ENCODE measurements at places on chromosomes 13 and 19.

DNA sequence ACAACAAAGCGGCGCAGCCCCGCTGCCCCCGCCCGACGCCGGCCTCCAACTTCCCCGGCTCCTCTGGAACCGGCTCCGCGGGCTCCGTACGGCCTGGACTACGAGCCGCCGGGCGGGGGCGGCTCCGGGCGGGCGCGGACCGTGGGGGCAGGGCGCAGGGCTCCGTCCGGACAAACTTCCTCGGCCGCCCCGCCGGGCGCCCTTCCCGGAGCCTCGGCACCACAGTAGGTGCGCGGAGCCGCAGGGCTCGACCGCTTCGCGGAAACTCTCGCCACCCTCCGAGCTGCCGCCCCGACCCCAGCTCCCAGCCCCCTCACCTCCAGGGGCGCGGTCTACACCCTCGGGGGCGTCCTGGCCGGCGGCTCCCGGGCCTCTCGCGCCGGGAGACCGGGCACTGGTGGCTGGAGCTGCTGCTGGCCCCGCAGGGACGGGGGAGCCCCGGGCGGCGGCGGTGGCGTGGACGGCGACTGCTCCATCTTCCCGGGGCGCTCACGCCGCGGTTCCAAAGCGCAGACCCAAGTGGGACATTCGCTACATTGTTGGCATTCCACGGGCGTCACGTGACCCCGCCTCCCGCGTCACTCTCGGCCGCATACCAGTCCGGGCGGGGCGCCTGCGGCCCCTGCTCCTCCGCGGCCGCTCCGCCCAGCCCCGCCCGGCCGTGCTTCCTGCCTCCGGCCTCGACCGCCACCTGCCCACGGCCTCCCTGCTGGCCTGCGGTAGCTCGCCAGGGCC is at the start of gene LATS2:
Gene LATS2 (minus strand): TSS at position 558 of the 735 bp plus-strand sequence. CDS start 15,560 bp downstream, outside the sequence.
- peak; percentile 53 for DNase-seq

DNA sequence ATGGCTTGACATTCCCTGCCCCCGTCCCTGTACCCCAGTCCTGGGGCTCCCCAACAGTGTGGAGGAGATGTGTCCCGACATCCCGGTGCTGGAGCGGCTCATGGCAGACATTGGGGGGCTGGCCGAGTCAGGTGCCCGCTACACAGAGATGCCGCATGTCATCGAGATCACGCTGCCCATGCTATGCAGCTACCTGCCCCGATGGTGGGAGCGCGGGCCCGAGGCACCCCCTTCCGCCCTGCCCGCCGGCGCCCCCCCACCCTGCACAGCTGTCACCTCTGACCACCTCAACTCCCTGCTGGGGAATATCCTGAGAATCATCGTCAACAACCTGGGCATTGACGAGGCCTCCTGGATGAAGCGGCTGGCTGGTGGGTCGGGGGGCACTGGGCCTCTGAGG is 83.8 kb downstream of the RYR1 start:
- no peak for DNase-seq

DNA sequence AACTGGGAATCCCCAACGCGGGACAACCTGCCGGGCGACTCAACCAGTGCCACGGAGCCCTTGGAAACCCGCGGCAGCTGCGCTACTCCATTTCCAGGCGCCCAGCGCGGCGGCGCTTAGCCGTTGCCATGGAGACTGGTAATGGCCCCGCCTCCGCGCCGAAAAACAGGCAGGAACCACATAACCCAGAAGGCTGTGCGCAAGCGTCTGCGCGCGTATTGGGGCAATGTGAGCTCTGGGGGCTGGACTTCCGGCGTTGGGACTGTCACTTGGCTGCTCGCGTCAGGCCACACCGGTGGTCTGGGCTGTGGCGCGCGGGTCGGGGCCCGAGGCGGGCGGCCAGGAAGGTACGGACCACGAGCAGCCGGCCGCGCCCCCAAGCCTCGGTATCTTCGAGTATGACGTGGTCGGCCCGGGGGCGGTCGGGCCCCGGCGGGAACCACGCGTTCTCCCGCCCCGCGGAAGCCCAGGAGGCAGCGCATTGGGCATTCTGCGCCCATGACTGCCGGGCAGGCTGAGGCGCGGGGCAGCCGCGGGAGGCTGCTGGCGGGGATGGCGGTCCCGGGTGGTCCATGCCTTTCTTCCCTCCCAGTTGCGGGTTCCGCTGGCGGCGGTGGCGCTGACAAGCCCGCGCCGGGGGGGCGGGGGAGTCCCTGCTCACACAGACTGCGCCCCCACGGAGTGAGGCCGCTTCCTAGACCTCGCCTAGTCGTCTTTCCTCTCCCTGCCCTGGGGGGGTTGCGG is at the start of gene ZNF324B:
Gene ZNF324B (plus strand): TSS at position 265 of the 744 bp plus-strand sequence. CDS start 2,080 bp downstream, outside the sequence.
- peak; percentile 97 for DNase-seq

DNA sequence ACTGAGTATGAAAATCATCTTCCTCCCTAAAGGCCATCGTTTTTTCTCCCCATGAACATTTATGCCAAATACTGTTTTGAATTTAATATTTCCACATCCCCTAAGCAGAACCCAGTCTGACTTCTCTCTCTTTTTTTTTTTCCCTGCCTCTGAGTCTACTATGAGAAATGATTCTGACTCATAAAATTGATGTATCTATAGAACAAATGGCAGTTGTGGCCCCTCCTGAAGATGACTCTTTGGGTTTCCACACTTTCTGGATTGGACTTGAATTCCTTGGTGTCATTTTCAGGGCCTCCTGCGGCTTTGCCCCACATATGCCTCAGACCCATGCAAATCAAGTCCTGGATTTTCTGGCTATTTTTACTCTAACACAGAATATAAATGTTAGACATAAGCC is 22.7 kb upstream of the NAXD start:
- no peak for DNase-seq

DNA sequence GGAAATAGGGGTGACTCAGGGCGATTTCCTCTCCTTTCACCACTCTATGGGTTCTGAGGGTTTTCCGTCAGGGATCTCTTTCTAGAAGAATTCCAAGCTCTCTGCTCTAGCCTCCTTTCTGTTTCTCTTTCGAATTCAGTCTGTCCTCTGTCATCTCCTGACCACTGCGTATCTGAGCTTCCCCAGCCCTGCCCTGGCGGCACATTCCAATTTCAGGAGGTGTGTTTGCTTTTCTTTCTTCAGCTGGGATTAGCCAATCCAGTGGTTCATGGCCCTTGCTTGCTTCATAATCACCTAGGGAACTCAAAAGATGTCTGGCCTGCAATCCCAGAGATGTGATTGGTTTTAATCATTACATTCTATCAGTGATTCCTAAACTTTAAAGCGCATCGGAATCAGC is 9.4 kb downstream of the IFNL2 start:
- DNase-seq, result no peak

DNA sequence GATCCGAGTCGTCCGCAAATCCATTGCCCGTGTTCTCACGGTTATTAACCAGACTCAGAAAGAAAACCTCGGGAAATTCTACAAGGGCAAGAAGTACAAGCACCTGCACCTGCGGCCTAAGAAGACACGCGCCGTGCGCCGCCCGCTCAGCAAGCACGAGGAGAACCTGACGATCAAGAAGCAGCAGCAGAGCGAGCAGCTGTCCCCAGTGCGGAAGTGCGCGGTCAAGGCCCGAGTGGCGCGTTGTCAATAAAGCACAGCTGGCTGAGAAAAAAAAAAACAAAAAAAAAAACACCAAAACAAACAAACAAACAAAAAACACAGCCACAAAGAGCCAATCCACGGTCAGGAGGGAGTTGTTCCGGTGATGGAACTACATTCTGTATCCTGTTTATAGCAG is 4.7 kb upstream of the GNA15 start:
- no peak for DNase-seq

DNA sequence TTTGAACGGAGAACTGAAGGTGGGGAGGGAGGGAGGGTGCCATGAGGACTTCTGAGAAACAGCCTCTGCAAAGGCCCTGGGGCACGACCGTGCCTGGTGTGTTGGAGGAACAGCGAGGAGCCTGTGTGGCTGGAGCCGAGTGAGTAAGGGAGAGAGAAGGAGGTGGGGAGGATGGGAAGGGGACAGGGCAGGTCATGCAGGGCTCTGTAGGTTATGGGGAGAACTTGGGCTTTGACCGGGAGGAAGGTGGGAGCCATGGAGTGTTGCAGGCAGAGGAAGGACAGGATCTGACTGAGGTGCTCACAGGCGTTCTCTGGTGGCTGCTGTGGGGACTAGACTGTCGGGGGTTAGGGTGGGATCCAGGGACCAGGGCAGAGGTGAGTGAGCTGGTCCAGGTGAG is 6.7 kb downstream of the MPND start:
- no peak for DNase-seq

DNA sequence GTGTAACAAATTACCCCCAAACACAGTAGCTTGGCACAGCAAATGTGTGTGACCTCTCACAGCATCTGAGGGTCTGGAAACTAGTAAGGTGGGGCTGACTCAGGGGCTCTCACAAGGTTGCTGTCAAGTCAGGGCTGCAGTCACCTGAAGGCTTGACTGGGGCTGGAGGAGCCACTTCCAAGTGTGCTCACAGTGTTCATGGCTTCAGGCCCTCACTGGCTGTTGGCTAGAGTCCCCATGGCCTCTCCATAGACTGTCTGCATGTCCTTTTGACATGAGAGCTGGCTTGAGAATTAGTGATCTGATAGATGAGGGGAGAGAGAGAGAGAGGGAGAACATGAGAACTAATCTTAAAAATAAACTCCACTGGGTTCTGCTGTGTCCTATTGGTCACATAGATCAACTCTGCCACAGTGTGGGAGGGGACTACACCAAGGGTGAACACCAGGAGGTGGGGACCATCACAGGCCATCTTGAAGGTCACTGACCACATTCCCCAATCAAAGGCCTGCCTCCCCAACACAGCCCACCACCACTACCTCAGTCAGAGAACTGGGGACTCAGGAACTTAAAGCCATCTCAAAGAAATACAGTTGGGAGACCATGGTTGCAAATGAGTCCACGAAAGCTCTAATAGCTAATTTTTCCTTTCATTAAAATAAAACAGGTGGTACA is 38.2 kb upstream of the KATNAL1 start:
- DNase-seq, result no peak

DNA sequence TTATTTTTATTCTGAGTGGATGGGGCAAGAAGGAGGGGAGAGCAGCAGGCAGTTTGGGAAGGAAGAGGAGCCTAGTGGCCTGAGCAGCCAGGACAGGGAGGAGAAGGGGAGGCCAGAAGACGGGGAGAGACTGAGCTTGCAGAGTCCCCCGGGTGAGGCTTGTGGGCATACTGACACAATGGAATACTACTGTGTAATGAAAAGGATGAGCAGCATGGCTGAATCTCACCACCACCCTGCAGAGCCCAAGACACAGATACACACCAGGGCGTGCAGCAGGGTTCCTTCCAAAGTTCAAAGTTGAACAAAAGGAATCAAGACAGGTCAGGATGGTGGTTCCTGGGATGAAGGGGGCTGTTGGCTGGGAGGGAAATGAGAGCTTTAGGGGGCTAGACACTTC is 8.1 kb upstream of the SMG9 start:
- no peak for DNase-seq

GRCh38 chr13:23960566-23961156 is 63.4 kb upstream of the C1QTNF9B start:
- no peak for DNase-seq

GRCh38 chr19:56080669-56081401 is 40.3 kb downstream of the ZNF787 start:
- peak; percentile 78 for DNase-seq

DNA sequence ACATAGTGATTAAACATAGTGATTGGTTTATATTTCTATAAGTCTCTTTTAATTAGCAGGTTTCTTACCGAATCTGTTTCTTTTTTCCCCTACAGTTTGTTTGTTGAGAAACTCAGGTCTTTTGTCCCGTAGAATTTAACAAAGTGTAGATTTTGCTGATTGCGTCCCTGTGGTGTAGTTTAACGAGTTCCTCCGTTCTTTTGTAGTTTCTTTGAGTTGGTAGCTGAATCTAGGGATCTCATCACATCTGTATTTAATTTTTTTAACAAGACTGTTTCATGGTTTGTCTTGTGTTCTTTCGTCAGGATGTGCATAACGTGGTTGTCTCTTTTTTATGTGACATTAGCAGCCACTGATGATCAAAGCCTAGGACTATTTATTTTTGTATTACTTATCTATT is 111.1 kb downstream of the AKAP11 start:
- DNase-seq, result no peak

DNA sequence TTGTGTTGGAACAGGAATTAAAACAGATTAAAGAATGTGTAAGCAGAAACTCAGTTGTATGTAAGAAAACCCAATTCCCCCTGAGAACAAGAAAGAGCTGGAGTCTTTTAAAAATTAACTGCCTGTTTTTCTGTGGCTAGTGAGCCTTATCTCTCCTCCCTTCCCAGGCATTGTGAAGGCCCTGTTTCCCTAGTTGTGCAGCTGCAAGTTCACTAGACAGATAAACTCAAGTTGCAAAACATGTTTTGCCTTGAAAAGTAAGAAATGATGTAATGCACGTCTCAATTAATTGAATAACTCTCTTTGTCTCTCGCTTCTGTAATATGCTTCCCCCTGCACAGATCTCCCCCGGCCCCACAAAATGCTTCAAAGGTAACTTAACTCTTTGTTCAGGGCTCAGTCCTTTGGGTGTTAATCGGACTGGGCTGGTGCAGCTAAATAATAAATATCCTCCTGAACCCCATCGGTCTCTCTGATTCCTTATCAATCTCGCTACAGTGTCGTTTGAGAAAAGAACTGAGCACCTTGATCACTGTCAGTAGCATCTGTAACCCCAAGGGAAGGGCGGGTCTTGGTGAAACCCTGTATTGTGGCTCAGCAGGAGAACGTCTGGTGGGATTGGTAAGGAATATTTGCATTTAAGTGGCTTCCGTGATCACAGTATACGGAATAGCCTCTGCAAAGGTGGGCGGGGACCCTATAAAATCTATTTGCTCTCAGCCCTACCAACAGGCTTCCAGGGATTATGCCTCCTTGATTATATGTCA is 1.6 kb upstream of the ZNF556 start:
- no peak for DNase-seq

DNA sequence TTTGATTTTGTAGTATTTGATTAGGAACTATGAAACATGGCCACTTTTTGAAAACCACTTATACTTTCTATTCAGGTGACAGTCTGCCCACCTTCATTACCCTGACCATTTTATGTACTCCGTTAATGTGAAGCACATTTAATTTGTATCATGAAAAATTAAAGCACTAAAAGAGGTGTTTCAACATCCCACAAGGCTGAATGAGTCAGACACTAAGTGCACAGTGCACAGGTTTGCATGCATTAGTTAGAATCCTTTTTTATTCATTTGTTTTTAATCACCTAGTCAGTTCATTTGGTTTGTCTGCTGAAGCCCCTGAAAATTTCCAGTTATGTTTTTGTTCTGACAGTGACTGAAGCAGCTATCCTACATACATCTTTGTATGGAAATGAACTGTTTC is 271.0 kb downstream of the SLITRK5 start:
- no peak for DNase-seq

DNA sequence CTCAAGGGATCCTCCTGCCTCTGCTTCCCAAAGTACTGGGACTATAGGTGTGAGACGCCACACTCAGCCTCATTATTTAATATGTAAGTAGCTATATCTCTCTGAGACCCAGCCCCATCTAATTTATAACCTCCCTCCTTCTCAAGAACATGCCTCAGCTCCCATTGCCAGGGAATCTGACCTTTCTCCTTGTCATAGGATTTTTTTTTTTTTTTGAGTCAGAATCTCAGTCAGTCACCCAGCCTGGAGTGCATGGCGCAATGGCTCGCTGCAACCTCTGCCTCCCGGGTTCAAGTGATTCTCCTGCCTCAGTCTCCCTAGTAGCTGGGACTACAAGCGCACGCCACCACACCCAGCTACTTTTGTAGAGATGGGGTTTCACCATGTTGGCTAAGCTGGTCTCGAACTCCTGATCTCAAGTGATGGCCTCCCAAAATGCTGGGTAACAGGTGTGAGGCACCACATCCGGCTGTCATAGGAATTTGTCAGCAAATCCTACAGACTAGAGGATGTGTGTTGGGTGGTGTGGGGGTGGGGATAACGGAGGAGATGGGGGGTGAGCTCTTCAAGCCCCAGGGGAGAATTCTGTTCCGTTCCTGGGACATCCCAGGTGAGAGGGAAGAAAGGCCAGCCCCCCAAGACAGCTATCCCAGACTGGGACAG is 5.1 kb upstream of the EPS8L1 start:
- no peak for DNase-seq

Data from stimulated activated CD4-positive, alpha-beta T cell treated with anti-CD3 and anti-CD28 coated beads, Interleukin-4, amount 100 ng/mL, for 24 hours (primary cell).